ENCODE measurements at places on chromosomes 6 and 20. TPM values are rescaled to one million over a fixed set of nuclear protein-coding genes. Genes with fewer than 3 reads are reported as not detected.

- no peak for DNase-seq
Measured at GRCh38 chr20:25220021-25220730, 24.7 kb downstream of the ENTPD6 start.

DNA sequence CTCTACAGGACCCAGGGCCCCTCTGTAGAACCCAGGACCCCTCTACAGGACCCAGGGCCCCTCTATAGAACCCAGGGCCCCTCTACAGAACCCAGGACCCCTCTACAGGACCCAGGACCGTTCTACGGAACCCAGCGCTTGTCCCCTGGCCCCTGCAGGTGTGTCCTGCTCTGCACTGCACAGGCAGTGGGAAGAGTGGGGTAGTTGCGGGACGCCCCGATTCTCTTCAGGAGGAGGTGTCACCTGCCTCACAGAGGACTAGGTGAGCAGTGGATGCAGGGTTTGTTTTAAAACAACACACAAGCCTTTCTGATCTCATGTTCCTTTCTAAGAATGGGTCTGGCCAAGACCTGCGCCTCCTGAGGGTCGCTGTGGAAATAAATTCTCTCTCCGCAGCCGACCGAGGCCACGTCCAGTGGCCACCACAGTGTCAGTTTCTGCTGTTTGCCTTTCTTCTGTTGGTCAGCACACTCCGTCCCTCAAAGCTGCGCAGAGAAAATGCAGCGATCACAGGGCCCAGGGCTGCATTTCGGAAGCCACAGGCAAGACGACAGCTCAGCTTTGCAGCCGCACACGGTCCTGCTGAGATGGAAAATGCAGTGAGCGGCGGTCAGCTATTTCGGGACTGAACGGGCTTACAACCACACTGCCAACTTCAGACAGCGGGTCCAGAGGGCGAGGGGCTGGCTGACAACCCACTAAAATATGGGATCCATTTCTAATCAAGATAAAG lies 135.2 kb downstream of the DLL1 start:
- no peak for DNase-seq

DNA sequence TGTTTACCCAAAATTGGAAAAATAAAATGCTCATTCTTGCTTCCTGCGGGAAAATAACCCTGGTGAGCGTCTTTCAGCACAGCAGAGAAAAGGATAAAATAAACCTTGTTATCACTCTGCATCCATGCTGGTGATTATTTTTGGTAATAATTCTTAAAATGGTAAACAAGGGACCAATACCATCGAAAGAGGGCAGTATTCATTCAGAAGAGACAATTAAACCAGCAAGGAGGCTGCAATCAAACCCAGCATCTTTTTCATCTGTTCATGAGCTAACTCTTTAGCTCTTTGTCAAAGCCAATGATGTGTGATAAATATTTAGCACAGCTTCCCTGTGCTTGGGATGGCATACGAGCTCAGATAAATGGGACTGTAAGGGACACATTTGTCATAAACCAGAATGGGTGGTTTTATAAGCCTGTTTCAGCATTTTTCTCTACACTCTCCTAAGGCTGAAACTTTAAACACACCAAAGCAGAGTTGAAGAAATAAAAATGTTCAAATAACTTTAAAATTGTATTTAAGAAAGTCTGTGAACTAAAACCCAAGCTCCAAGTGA lies 34.4 kb downstream of the CDH26 start:
- DNase-seq: no peak

DNA sequence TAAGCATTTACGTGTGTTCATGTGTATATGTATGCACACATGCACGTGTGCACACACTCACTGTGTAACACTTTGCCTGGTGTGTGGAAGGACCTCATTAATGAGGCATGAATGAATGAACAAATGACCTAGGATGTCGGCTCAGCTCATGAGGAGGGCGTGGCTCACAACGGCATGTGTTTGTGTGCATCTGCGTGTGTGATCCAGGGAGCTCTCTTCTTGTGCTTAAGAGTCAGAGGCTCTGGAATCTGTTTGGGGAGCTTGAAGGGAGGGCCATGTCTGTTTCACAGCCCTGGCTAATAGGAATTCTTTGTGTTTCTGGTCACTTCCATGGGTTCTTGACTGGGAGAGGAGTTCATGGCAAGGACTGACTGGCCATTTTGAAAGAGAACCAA lies 32.7 kb downstream of the TOX2 start:
- no peak for DNase-seq

GRCh38 chr6:163470611-163471010 lies 56.1 kb downstream of the QKI start:
- no peak for DNase-seq

The PLN gene
- polyA plus RNA-seq: not detected

- no peak for DNase-seq
Measured at GRCh38 chr6:104281370-104281769, 578.3 kb downstream of the HACE1 start.

The ADGRB3 gene
- polyA plus RNA-seq: not detected

DNA sequence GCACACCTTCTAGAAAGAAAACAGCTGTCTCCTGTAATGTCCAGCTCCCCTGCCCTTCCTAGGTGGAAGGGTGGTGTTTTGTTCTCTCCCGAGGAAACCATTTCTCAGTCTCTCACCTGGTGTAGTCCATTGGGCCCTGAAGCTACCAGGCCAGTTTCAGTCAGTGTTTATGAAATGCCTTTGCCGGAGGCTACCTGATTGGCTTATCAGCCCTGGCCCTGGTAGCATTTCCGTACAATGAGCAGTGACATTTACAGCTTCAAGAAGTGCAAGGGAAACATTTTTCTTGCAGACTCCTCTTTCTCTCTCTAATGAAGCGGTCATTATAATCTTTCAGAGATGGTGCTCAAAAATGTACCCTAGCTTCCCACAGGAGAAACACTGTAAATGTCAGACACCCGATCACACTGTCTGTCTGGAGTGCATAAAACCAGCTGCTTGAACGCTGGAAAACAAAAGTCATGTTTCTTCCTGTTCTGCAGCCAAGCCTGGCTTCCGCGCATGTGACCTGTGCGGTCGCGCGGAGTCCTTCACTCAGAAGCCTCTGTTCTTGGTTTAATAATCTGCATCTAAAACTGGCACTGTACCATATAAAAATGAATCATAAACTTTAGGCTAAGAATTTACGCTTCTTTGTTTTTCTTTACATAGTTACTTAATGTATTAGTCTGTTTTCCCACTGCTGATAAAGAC lies 28.4 kb upstream of the SAYSD1 start:
- no peak for DNase-seq

- no peak for DNase-seq
Measured at GRCh38 chr6:64683682-64684081, 1023.3 kb downstream of the EYS start.

DNA sequence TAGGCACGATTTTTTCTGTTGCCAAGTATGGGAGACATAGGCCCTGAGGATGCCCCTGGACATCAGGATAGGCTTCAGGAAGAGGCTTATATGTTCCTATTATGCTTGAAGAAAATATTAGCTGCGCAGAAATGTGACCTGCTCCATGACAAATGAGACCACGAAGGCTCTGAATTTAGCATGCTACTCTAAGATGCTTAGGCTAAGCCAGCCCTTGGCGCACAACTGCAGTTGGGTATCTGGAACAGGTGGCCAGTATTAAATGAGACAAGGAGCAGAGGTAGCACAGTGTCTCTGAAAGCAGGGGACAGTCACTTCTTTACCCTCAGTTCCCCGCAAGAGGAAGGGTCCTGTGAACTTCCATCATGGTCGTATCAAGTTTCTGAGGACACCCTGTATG lies 90.0 kb downstream of the RREB1 start:
- DNase-seq: no peak

The ENPP3 gene
- not detected for polyA plus RNA-seq

GRCh38 chr20:45336530-45337366 lies 11.5 kb downstream of the SDC4 start:
- DNase-seq: no peak

The SLC17A1 gene
- not detected for polyA plus RNA-seq

The ID4 gene
- 0.10 TPM for polyA plus RNA-seq

DNA sequence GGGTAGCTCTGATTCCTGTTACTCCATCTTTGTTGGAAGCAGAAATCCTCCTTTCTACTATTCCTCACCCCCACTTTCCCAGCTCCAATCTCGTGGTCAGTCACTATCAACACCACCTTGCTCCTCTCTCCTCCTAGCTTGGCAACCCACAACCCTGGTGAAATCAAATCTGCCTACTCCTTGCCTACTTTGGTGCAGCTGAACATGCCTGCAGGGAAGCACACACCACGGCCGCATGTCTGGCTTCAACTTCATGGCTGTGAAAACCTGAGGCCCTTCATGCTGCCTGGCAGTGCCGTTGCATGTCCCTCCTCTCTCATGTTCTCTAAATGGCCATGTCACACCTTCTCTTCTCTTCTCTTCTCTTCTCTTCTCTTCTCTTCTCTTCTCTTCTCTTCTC lies 112.4 kb upstream of the FOXA2 start:
- no peak for DNase-seq

GRCh38 chr6:68229566-68229965 lies 405.5 kb upstream of the ADGRB3 start:
- no peak for DNase-seq

- DNase-seq: no peak
Measured at GRCh38 chr6:156408655-156409054, 368.5 kb upstream of the ARID1B start.

GRCh38 chr20:43571771-43572170 lies 12.9 kb downstream of the SGK2 start:
- no peak for DNase-seq

The GTSF1L gene
- polyA plus RNA-seq: not detected

The PDE7B gene
- 0.01 TPM for polyA plus RNA-seq

The RIMS4 gene
- not detected for polyA plus RNA-seq

- no peak for DNase-seq
Measured at GRCh38 chr6:136477548-136477947, 72.7 kb downstream of the MAP7 start.

GRCh38 chr6:30091577-30092381 lies 16.2 kb upstream of the RNF39 start:
- no peak for DNase-seq

The XKR7 gene
- polyA plus RNA-seq: not detected

DNA sequence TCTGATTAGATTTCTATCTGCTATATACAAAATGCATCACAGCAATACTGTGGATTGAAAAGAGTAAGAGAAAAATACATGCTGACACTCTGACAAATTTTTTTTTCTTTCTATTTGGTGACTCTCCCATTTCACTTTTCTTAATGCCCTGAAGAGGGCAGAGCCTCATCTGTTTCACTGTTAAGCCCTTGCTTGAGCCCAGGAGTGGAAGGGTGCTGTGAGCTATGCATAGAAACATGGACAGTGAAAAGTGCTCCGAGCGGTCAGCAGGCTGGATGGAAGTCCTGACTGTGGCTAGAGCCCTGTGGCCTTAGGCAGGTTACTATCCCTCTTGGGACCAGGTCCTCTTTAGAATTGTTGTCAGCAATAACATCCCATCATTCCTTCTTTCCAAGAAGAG lies 17.4 kb upstream of the CSE1L start:
- no peak for DNase-seq

- DNase-seq: no peak
Measured at GRCh38 chr6:135062735-135063134, 8.1 kb upstream of the HBS1L start.

GRCh38 chr20:56769921-56770600 lies 141.0 kb downstream of the TFAP2C start:
- DNase-seq: no peak

The GABRR1 gene
- not detected for polyA plus RNA-seq

The HMGN4 gene
- 46.4 TPM for polyA plus RNA-seq

DNA sequence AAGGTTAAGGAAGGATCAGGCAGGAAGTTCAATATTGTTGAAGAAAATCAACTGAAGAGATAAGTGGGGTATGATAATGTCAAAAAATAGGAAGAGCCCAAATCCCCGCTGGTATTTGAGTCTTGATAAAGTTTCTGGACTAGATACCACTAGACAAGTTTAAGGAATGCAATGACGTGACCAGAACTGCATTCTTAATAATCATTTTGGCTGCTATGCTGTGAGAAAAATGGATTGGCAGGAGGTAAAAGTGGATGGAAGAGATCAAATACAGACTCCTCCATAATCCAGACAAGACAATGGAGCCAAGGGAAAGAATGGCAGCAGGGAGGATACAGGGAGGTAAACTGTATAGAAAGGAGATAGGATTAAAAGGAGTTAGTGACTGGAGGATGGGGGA lies 128.2 kb downstream of the COL12A1 start:
- DNase-seq: no peak

DNA sequence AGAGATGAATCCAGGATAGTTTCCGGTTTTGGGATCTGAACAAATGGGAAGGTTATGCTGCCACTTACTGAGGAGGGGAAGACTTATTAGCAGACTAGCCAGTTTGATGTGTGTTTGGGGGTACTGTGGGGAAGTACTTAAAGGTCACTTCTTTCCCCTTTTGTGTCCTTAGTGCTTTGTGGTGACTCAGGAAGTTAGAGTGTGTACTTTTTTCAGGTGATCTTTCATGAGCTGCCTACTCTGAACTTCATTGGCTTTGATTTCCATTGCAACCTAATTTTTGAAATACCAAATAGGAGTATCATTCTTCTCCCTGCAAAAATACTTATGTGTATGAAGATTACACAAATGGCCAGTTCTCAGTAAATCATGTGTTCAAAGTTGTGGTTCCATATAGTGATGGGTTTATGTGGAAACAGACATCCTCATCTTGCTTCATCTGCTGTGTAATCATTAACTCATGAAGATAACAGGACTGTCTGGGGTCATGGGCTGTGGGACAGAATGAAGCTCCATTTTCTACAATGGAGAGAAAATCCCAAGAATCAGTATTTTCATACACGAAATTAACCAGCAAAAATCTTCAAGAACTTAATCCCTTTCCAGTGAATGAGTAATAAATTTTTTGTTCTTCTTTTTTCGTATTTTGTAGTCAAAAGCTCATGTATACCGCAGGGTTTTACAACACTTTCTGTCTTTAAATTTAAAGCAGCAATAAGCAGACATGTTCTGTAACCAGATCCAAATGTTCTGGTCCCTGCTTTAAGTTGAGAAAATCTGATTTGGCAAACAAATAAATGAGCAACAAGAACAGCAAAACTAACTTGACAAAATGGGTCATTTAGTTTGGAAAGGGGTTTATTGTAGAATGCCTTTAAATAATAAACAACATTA lies 272.2 kb upstream of the FLRT3 start:
- no peak for DNase-seq

- DNase-seq: no peak
Measured at GRCh38 chr6:93786474-93787330, 367.3 kb upstream of the EPHA7 start.

DNA sequence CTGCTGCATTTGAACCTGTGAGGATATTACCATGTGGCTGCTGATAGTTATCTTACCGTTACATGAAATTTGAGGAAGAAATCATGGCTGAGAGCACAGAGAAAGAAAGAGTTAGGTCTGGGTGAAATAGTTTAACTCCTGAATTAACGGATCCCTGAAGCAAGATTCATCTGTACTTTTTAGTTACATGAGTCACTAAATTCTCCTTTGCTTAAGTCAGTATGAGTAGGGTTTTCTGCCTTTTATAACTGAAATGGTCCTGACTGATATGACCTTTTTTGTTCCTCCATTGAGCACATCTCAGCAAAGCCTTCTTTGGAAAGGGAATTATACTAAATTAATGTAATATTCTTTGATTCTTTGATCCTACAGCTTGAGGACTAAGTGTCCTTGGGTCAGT lies 333.3 kb upstream of the ZFP64 start:
- no peak for DNase-seq

The GSTA3 gene
- polyA plus RNA-seq: not detected
